Esophagus squamous epithelium (tissue), 5 donors: ENCODE measurements at places on chromosomes 7 and 10.

DNA sequence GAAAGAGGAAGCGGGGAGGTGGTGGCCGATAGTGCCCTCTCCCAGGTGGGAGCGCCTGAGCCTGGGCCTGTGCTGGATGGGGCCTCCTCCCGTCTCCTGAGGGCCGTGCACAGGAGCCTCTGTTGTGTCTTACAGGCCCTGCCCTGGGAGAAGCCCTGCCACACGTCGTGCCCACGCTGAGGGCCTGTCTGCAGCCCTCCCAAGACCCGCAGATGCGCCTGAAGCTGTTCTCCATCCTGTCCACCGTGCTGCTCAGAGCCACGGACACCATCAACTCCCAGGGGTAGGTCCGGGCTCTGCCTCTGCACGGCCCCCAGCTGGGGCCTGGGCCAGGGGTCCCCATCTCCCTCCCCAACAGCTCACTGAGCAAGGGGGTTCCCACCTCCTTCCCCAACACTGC lies 43.3 kb upstream of the PRKAR1B start:
- DNase-seq, result no peak

- DNase-seq, result no peak
Measured at GRCh38 chr7:92880212-92881090, 44.1 kb upstream of the CDK6 start.

- no peak for DNase-seq
Measured at GRCh38 chr10:94343151-94343550, 19.6 kb downstream of the NOC3L start.

DNA sequence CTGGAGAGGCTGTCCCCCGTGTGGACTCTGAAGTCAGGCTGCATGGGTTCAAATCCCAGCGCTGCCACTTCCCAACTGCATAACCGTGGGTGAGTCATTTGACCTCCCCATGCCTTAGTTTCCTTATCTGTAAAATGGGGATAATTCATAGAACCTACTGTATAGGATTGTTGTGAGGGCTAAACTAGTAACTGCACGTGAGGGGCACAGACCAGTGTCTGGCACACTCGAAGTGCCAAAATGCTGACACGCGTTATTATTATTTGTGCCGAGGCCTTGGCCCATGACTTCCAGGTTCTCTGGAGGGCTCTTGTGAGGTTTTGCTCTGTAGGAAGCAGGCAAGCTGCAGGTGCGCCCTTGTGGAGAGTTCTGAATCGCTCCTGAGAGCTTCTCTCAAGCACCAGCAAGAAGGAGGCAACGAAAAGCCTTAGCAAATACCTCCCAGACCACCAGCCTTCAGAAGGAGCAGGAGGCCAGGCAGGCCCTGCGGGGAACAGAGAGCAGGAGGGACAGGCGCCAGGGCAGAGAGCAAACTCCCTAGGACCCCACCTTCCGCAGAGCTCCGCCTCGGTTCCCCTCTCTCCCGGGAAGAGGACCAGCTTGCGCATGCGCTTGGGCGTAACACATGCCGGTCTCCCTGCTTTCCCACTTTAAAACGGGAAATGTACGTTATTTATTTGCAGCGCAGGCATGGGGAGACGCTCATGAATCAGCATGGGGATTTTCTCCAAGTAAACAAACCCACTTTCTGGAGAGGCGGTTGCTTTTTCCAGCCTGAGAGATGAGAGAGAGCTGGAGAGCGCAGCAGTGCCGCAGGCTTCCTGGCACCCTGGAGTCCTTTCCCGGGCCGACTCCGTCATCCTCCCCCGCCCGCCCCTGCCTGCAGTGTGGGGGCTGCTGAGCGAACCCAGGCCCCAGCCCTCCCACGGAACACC lies 39.6 kb downstream of the SORCS3 start:
- DNase-seq, result no peak

GRCh38 chr10:42879380-42880254 lies 97.0 kb downstream of the BMS1 start:
- no peak for DNase-seq

DNA sequence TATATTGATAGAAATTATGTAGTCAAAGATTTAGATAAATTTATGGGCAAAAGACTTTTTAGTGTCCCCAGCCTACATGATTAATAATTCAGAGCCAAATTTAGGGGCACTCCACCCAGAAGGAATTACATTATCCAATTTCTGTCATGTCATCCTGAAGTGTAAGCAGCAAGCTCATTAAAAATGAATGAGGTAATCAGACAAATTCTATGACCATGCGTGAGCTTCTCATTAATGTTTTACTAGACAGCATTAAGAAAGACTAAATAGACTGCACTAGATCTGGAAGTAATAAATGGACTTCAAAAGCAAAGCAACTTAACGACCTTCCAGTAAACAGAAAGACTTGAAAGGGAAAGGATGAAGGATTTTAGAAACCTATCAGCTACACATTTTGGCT lies 22.7 kb upstream of the TRUB1 start:
- no peak for DNase-seq

- DNase-seq, result no peak
Measured at GRCh38 chr7:137992550-137993394, 9.1 kb downstream of the CREB3L2 start.

DNA sequence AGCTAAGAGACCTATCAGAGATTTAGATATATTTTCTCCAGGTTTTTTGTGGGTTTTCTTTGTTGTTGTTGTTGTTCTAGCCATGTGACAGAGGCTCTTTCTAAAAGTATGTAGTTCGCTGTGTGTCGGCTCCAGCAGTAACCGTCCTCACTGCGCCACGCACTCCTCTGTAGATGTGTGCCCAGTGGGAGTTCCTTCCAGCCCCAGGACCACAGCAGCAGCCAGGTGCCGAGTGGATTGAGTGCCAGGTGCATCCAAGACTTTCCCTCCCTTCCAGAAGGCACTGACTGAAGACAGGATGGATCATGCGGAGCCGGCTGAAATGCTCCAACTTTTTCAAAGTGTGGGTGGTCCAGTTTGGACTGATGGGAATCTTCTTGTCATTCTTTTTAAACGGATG lies 31.8 kb downstream of the WDR86 start:
- no peak for DNase-seq

GRCh38 chr10:119285495-119286267 lies 78.3 kb downstream of the GRK5 start:
- DNase-seq, result no peak

- DNase-seq, result no peak
Measured at GRCh38 chr7:14698239-14698638, 204.3 kb downstream of the DGKB start.

DNA sequence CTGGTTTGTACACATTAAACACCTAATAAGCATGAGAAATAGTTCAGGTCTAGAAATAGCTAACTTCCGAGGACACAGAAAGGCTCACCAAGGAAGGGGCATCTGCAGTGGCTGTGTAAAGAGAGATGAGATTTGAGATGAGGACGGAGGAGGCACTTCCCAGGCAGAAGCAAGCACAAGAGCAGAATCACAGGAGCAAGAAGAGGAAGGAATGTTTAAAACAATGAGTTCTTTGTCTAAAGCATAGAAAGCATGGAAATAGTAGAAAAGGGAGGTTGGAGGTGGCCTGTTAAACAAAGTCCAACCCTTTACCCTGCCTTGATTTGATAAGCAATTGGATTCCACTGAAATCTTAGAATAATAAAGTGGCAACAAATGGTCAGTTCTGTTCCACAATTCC lies 11.6 kb upstream of the PON3 start:
- no peak for DNase-seq

DNA sequence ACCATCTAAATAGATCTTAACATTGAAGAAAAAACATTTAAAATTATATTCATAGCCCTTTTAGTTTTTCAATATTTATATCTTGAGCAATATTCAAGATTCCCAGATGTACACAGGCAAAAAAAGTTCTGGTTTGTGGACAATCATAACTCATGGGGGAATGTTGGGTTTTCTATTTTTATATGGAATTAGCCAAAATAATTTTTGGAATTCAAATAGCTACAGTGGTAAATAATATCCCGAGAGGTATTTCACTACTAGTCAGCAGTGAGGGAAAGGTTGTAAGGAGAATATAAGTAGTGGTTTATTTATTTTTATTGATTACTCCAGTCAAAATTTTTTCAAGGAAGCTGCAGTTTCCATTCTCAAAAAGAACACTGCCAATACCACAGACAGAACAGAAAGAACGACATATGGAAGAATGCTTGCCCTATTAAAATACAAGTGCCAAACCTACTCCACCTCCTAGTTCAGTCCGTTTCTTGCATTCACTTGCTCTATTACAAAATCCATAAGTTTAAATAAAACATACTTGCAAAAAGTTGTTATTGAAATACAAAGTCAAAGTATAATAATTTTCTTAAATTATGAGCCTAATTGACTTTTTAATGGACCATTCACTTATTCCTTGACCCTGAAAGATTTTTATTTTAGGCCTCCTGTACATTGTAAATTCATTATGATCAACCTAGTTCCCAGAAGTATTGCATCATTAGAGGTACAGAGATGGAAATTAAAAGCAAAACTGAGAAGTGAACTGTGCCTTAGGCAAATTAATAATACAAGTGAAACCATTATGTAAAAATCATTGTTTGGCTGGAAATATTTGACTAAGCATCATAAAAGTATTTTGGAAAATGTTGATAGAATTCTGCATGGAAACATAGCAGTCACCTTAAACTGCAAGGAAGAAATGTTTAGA lies 533.2 kb downstream of the PARD3 start:
- DNase-seq, result no peak

- no peak for DNase-seq
Measured at GRCh38 chr7:43904533-43905208, 1.7 kb downstream of the URGCP start.

GRCh38 chr7:821688-822087 lies 10.6 kb upstream of the SUN1 start:
- DNase-seq, result no peak

DNA sequence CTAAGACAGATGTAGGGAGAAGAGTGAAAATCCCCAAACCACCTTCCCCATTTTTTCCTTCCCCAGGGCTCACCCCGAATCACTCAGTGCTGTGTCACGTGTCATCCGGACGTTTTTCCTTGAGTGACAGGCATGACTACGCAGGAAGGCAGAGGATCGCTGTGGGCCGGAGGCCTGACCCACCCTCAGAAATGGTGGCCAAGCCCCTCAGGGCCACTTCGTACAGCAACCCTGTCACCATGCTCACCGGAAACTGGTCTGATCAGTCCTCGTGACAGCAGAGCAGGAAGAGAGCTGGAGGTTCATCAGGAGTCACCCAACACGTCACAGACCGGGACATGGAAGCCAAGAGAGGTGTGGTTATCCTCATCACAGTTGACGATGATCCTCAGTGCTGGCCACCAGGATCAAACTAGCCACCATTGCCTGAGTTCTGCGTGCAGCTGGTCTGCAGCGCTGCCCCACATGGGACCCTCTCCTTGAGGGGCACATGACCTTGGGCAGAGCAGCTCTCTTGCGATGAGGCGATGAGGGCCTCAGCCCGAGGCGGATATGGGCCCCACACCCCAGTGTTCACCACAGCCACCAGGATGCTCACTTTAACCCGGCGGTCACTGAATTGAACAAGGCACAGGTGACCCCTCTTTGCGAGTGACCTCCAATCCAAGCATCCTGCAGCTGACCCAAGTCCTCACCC lies 99.3 kb upstream of the INSIG1 start:
- DNase-seq, result no peak

DNA sequence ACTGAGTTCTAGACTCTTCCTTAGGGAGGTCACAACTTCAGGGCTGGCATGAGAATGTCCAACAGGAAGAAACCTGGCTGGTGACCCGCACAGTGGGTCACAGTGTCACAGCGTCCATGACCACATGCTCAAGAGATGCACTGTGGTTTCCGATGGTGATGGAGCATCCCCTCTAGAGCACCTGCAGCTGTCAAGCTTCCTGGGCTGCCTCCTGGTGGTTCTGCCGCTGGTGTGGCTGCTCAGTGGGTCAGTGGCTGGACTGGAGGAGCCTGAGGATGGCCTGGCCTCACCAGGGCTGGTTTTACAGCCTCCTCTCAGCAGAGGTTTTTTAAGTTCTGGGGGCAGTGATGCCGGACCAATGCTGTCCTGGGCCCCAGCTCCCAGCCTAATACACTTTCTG lies 149.3 kb downstream of the SH3PXD2A start:
- DNase-seq, result no peak

- DNase-seq, result no peak
Measured at GRCh38 chr10:126227762-126228134, 160.5 kb downstream of the ADAM12 start.

GRCh38 chr7:23469150-23469960 lies 936 bp downstream of the IGF2BP3 start:
- DNase-seq, result no peak

- DNase-seq, result no peak
Measured at GRCh38 chr10:43821103-43821502, 172.4 kb upstream of the ZNF32 start.

- DNase-seq, result no peak
Measured at GRCh38 chr10:122647383-122647968, 52.2 kb downstream of the C10orf120 start.

- no peak for DNase-seq
Measured at GRCh38 chr10:61684894-61685507, 22.3 kb downstream of the CABCOCO1 start.

GRCh38 chr10:25561758-25562157 lies 372.3 kb upstream of the MYO3A start:
- DNase-seq, result no peak

- DNase-seq, result no peak
Measured at GRCh38 chr10:51186361-51186760, 112.1 kb downstream of the PRKG1 start.

GRCh38 chr7:84637568-84638338 lies 443.2 kb upstream of the SEMA3A start:
- DNase-seq, result no peak

DNA sequence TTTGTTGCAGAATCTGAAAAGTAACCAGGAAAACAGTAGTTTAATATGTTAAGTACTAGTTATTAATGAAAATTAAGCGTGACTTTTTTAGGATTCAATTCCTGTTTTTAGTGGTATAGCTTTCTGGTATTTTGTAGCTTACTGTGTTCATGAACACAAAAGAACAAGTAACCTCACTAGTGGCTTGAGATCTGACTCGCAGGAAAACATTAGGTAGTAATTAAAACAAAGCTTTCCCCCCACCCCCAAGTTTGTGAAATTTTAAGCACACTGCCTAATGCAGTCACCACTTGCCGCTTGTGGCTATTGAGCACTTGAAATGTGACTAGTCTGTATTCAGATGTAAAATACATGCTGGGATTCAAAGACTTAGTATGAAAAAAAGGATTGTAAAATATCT lies 102.5 kb upstream of the RPA3 start:
- no peak for DNase-seq
